Foreskin keratinocyte (primary cell): ENCODE measurements at places on chromosomes 16 and 17. TPM values are rescaled to one million over a fixed set of nuclear protein-coding genes. Genes with fewer than 3 reads are reported as not detected.

ABCC3 gene
- total RNA-seq = 22.5 and 28.4 TPM in 2 replicates

ESRP2 gene
- 36.2 and 41.7 TPM in 2 replicates for total RNA-seq

FBXL19 gene
- 32.2 and 33.0 TPM in 2 replicates for total RNA-seq

GHDC gene
- total RNA-seq = 7.0 and 8.6 TPM in 2 replicates

FDXR gene
- total RNA-seq = 20.9 and 23.1 TPM in 2 replicates

CD300E gene
- not detected in 2 replicates for total RNA-seq

SYT17 gene
- 0.14 and 0.20 TPM in 2 replicates for total RNA-seq

CLDN9 gene
- not detected in 2 replicates for total RNA-seq

JMJD8 gene
- 42.3 and 45.9 TPM in 2 replicates for total RNA-seq

SULT1A4 gene
- 0.37 and 1.7 TPM in 2 replicates for total RNA-seq

TMEM92 gene
- total RNA-seq = 2.8 and 6.5 TPM in 2 replicates

TMEM231 gene
- total RNA-seq = 9.0 and 10.3 TPM in 2 replicates

VAT1L gene
- total RNA-seq = not detected in 2 replicates

CYGB gene
- 10.2 and 17.8 TPM in 2 replicates for total RNA-seq

DCTN5 gene
- total RNA-seq = 59.0 and 62.8 TPM in 2 replicates

WNT3 gene
- 1.2 and 1.3 TPM in 2 replicates for total RNA-seq

MRPL58 gene
- 56.2 and 65.9 TPM in 2 replicates for total RNA-seq

SOX8 gene
- not detected in 2 replicates for total RNA-seq

C17orf107 gene
- total RNA-seq = 0.78 and 1.7 TPM in 2 replicates

CD68 gene
- total RNA-seq = 20.1 and 21.4 TPM in 2 replicates

NOD2 gene
- total RNA-seq = 0.92 and 1.1 TPM in 2 replicates

TRIM37 gene
- 27.9 and 28.1 TPM in 2 replicates for total RNA-seq

MIF4GD gene
- 11.6 and 13.7 TPM in 2 replicates for total RNA-seq

CACNG5 gene
- not detected in 2 replicates for total RNA-seq

CCL17 gene
- total RNA-seq = not detected in 2 replicates

TBX2 gene
- total RNA-seq = not detected in 2 replicates

WFDC1 gene
- not detected in 2 replicates for total RNA-seq

TNFRSF17 gene
- total RNA-seq = not detected in 2 replicates

GABARAPL2 gene
- 59.9 and 61.0 TPM in 2 replicates for total RNA-seq

RDM1 gene
- 0.85 and 1.8 TPM in 2 replicates for total RNA-seq

CDRT15 gene
- total RNA-seq = not detected in 2 replicates

STAC2 gene
- total RNA-seq = not detected in 2 replicates
